ENCODE measurements at places on chromosomes 2 and 18.

DNA sequence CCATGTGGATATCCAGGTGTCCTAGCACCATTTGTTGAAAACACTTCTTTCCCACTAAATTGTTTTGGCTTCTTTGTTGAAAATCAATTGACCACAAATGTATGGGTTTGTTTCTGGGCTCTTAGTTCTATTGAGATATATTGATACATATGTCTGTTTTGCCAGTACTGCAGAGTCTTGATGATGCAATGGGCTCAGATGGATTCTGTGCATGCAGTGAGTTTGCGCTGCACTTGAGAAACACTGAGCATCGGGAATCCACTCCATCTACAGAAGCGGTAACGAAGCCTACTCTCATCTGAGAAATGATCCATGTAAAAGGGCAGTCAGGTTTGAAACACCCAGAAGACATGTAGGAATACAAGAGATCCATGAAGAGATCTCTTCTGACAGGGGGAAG is 21.9 kb upstream of the DNAJC10 start:
- no peak for DNase-seq

- no peak for DNase-seq
These were observed 132.7 kb upstream of the MEX3C start for GRCh38 chr18:51330148-51330547.

DNA sequence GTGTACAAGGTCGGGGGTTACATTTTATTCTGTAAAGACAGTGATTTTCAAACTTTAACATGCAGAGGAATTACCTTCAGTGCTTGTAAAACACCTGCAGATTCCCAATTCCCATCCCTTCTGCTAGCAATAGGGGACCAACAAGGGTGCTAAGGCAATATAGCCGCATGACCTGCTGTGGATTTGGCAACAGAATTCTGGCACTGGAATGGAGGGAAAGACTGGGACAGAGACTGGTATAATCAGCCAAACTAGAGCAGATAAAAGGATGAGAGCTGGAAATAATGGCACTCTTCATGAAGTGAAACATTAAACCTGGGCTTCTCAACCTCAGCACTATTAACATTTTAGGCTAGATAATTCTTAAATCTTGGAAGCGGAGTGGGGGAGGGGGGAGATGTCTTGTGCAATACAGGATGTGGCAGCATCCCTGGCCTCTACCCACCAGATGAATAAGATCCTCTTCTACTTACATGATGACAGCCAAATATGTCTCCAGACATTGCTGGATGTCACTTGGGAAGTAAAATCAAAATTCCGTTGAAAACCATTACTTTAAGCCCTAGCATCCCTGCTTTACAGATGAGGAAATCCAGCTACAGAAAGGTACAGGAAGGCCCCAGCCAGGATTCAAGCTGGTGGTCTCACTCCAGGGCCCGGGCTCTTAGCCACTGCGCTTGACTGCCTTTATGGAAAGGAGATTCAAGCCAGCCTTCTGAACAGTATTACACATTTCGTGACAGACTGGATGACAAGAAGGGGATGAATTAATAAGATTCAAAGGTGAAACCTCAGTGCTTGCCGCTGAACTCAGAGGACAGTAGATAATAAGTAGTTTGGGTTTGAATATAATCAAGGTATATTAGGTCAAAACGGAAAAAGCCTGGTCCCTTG is 1.7 kb downstream of the EVA1A start:
- no peak for DNase-seq

DNA sequence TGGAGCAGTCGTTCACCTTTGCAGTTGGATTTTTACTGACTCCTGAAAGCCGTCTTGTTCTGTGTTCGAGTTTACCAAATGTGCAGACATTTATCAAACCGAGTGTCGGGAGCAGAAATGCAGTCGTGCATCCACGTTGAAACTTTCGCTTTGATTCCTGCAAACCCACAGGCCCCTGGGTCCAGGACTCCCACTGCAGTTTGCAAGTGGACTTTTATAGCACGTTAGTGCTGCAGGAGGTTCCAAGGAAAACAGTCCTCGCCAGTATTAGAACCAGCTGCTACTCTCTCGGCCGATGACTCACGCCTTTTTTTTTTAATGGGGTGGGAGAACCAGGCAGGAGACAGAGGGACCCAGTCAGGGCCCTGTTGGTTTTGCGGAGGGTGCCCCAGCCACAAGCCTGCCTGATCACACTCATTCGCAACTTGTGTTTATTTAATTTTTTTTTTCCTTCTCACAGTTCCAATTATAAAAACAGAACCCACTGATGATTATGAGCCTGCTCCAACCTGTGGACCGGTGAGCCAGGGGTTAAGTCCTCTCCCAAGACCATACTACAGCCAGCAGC is 90.1 kb downstream of the NFATC1 start:
- DNase-seq, result no peak

DNA sequence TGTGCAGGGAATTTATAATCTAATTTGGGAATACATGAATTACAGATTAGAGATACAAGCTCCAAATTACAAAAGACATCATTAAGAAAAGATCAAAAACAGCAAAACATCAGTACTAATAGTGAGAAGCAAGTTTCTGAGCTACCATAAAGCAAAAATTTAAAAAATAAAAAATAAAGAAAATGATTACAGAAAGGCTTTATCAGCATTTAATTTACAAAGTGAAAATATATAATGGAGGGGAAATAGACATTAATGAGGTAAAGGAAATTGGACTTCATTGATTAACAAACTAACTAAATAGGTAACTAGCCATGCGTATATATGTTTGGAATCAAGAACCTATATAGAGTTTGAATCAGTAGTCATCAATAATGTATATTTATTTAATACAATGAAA is 712.9 kb upstream of the DDX18 start:
- DNase-seq, result no peak

- no peak for DNase-seq
These were observed 83.7 kb upstream of the RBM44 start for GRCh38 chr2:237714690-237715458.

DNA sequence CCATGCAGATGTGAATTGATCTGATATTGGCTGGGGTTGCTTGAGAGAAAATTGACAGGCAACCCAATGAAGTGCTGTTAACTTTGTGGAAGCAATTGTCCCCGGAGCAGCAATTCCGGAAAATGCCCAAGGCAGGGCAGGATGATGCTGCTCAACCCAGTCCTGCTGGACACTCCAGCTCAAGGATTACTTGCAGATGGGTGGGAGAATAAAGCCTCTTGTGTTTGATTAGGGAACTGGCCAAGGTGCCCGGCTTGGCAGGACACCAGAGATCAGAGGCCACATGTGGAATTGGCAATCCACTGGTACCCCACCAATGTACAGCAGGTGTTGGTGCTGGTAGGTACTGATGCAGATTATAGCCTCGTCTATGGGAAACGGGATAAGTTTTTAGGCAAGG is 12.3 kb upstream of the C2orf42 start:
- no peak for DNase-seq

DNA sequence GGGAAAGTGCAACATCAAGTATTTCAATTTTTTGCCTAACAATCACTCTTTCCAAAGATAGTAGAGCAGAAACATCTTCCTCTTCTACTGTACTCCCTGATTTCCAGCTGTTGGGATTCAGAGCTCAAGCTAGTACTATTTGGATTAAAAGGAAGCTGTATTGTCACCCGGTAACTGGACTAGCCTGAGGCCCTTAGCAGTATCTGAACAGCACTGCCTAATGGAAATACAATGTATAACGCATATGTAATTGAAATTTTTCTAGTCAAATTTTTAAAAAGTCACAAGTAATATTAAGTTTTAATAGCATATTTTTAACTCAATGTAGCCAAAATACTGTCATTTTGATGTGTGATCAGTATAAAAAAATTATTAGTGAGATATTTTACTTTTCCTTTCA is 86.2 kb downstream of the COX7A2L start:
- DNase-seq, result no peak

DNA sequence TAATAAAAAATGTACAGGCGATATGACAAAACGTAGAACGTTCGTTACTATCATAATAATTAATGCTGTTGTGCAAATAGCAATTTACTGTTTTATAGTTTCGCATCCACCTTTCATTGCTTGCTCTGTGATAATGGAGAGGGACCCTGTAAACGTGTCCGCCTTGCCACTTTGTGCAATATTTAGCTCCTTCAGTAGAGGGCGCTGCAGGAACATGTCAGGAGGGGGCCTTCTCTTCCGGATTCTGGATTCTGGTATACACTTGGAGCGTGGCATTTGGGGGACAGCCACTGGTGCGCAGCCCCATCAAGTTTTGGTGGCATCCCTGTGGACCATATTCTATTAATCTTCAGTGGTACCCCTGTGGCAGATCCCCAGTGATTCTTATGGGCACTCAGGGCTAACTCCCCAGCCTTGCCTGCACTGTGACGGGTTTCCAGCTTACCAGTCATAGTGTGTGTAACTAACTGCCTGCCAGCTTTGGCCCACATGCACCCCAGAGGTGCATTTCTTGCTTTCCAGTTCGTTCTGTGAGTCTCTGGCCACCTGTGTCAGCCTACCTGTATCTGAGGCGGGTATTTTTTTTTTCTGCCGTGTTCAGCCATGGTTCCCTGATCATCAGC is 140.3 kb downstream of the CYRIA start:
- DNase-seq, result no peak

DNA sequence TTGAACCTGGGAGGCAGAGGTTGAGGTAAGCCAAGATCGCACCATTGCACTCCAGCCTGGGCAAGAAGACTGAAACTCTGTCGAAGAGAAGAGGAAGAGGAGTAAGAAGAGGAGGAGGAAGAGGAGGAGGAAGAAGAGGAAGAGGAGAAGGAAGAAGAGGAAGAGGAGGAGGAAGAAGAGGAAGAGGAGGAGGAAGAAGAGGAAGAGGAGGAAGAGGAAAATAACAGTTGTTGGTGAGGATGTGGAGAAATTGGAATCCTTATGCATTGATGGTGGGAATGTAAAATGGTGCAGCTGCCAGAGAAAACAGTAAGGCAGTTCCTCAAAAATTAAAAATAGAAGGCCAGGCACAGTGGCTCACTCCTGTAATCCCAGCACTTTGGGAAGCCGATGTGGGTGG is 8.5 kb upstream of the NCL start:
- DNase-seq, result no peak

DNA sequence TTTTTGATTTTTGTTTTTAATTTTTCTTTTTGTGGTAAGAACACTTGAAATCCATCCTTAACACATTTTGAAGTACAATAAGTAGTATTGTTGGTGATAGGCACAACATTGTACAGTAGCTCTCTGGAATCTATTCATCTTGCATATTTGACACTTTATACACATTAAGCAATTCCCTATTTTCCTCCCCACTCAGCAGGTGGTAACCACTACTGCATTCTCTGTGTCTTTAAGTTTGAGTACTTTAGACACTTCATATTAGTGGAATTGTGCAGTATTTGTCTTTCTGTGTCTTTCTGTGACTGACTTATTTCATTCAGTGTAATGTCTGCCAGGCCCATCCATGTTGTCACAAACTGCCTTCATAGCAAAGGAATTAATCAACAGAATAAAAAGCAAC is 471.7 kb upstream of the CDH20 start:
- no peak for DNase-seq

GRCh38 chr2:40034198-40034597 is 255.1 kb upstream of the THUMPD2 start:
- DNase-seq, result no peak

DNA sequence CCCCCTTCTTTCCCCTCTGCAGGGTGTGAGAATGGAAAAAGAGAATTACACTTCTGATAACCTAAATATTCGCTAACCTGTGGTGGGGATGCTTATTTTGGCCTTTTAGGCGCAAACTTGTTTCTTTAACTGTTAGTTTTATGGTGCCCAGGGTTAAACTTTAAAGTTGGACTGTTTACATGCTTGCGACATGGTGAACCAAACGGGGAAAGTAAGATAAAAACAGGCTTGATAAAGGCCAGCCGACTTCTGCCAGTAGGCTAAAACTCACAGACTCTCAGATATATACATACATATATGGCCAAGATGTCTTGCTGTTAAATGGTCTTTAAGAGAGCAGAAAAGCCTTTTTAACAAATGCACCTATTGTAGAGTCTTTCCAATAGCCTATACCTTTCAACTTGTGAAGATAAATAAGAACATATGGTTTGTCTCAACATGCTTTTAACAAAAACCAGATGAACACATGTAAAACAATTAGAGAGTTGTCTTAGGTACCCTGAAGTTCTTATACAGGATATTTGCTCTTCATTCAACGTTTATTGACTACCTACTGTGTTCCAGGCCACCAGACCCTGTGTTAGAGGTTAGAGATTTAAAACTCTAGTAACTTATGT is 29.0 kb downstream of the PRKCE start:
- DNase-seq, result no peak

DNA sequence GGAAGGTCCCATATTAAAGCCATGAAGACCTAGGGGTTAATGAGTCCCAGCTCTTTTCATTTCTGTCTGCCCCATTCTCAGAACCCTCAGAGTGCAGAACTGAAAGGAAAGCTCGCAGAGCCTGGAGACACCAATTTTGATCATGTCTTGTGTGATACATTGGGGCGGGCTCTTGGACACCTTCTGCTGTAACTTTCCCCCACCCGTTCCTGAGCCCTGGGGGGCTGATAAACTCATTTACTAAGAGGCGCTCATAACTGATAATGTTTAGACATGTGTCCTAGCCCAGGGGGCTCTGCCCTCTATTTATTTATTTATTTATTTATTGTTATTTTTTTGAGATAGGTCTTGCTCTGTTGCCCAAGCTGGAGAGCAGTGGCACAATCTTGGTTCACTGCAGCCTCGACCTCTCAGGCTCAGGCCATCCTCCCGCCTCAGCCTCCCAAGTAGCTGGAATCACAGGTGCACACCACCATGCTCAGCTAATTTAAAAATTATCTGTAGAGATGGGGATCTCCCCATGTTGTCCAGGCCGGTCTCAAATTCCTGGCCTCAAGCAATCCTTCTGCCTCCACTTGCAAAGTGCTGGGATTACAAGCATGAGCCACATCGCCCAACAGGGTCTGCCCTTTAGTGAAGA is 72.4 kb upstream of the HAAO start:
- DNase-seq, result peak; percentile 55

- DNase-seq, result no peak
These were observed 130.0 kb downstream of the ARL4C start for GRCh38 chr2:234366891-234367290.

- DNase-seq, result no peak
These were observed 303.3 kb downstream of the XIRP2 start for GRCh38 chr2:167191588-167191987.

GRCh38 chr2:158189526-158189925 is 87.8 kb downstream of the UPP2 start:
- no peak for DNase-seq

DNA sequence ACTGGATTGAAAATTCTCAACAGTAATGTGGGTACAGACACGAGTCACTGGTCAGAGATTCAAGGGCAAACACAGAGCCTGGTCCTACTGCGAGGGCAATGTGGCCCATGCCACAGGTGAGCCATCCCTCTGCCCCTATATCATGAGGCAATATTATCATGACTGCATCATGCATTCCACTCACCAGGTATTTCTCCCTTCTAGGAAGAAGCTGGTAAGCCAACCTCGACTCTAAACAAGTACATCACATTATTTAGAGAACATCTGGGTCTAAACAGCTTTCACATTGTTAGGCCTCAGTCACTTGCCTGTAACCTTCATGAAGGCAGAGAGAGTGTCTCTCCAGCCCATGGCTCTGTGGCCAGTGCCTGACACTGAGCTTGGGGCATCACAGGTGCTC is 14.6 kb upstream of the RPL31 start:
- DNase-seq, result no peak

Measured in mesenteric fat pad (tissue), 1 donor.